NCI-H1105 (cell line): ENCODE measurements at places on chromosomes 5 and 9.

GRCh38 chr9:128603697-128604096, 51.3 kb downstream of the SPTAN1 start:
- no peak for DNase-seq

- DNase-seq, result no peak
Measured at GRCh38 chr5:71929003-71929402, 178.3 kb upstream of the MAP1B start.

DNA sequence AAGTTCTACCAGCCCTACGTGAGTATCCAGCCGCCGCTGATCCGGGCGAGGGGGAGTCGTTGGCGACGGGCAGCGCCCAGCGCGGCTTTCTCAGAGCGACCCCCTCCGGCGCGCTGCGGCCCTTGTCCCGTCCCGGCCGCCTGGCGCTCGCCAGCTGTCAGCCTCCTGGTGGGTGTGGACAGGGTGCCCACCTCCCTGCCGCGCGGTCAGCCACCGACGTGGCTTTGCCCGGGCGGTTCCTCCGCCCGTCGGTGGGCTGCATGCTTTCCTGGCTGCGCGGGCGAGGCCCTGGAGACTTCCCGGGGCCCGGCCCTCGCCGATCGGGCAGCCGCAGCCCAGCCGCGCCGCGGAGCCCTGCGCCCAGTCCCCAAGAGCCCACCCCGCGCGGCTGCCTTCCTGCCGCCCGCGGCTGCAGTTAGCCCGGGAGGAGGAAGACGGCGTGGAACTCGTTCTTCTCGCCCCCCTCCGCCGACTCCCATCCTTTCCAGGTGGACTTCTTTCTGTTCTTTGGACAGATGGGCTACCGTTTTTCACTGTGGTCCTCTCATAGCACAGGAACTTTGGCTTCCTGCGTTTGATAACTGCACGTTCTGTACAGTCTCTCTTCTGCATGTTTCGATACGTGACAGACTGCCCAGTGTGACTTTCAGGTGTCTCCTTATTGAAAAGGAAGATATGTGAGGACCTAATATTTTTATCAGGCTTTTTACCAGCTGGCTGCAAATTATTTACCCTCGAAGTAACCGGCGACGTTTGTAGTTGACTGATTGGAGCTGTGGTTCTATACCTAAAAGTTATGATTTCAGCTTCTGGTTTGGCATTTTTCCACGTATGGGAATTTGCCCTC, 577 bp downstream of the AP3S1 start:
- no peak for DNase-seq

GRCh38 chr9:99809586-99810319, 11.9 kb upstream of the NR4A3 start:
- no peak for DNase-seq

GRCh38 chr9:88460587-88461332, 72.5 kb downstream of the SPIN1 start:
- DNase-seq, result no peak

DNA sequence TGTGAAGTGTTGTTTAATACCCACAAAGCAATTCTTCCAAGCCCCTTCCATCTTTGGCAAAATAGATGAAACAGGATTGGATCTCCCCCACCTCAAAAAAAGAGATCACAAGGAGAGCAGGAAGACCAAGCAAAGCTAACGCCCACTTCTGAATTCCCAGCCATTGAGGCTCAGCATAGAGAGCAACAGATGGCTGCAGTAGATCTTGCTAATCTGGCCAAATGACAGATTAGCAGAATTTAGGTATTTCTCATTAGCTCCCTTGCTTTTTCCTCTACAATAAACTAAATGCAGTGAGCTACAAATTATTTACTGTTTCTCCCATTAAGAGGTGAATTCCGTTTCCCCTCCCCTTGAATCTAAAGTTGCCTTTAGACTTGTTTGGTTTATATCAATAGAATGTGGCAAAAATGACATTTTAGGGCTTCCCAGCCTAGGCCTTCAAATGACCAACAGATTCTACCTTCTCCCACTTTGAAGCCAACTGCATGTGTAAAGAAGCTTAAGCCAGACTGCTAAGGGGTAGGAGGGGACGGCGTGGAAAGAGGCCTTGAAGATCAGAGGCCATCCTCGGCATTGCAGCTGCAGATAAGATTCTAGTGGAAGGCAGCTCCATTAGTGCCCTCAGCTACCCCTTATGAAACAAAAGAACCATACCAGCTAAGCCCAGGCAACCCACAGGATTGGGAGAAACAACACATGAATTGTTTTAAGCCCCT, 56.8 kb upstream of the CPEB4 start:
- no peak for DNase-seq

DNA sequence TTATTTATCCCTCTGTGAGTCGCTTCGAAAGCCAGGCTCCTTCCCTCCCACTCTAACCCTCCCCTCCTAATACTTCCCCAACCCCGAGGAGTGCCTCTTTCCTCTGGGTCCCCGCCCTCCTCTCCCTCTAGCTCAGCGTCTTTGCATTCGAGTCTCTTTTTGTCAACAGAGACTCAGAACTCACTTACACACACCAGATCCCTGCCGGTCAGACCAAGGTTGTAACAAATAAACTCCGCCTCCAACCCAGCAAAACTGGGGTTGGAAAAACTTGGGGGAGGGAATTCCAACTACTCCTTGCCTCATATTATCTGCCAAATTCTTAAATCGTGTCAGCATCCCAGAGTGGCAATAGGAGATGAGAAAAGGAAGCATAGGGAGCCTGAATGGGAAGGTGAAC, at the start of gene HTR1A:
HTR1A (minus strand) TSS at position 167 of the 400 bp plus-strand sequence. CDS start 726 bp downstream, outside the sequence.
- no peak for DNase-seq

GRCh38 chr9:114893221-114894010, 37.0 kb downstream of the TNFSF8 start:
- no peak for DNase-seq

DNA sequence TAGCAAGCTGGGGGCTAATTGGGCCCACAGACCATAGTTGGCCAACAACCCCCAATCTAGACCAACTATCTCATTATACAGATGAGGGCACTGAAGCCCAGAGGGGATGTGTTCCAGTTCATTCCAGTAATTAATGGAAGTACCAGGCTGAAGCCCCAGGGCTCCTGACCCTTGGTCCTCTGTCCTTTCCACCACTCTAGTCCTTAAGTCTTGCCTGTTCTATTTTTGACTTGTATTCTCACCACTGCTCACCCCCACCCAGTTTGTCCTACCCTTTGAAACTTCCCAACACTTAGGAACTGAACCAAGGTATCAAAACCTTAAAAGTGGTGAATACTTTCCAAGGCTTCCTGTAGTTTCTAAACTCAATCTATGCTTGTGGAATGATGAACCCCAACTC, 407.4 kb downstream of the ENC1 start:
- no peak for DNase-seq

- DNase-seq, result no peak
Measured at GRCh38 chr5:38575476-38575875, 19.0 kb upstream of the LIFR start.

GRCh38 chr5:14405706-14406553, 175.7 kb upstream of the OTULINL start:
- DNase-seq, result no peak

- peak; percentile 34 for DNase-seq
Measured at GRCh38 chr5:122415030-122415800, 103.2 kb downstream of the SNCAIP start.

DNA sequence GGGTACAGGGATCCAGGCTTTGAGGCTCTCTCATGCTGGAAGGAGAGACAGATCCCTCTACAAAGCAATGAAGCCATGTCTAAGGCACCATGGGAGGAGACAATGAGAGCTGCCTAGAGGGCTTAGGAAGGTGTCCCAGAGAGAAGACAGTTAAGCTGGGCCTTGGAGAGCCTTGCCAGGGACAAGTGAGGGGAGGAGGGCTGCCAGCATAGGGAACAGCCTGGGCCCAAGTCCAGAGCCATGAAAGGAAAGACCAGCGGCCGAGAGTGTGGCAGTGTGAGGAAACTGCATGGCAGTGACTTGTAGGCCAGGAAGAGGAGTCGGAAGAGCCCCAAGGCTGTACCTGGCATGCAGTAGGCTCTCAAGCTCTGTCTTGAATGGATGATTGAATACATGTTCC, 88.5 kb downstream of the PSD2 start:
- no peak for DNase-seq

DNA sequence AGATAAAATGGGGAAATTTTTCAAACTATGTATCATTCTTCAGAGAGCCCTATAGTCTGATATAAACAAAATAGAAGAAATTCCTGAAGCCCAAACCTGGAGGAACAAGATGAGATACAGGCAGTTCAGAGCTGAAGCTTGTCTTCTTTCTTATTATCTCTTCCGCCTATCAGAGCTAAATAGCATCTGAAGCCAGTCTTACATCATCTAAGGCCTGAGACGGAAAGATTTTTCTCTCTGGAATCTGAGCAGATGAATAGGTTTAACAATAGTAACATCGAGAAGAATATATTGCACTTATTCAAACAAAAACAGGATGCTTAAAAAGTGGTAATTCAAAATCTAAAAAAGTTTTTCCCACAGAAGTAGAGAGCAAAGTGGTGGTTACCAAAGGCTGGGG, 59.8 kb downstream of the LPAR1 start:
- DNase-seq, result no peak

DNA sequence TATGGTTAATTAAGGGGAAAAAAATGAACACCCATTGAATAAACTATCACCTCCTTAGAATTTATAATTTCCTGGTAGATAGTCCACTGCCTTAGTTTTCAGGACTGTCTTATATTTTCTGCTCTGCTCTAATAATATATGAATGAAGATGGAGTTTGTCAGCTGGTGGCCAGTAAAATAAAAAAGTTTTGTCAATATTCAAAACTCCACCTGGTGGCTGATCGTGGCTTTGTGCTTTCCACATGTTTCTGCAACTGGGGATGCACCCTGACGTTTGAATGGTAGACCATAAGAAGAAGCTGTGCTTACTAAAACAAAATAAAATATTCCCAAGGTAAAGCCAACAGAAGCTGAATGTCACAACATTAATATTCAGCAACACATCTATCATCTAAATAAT, 286.6 kb upstream of the IZUMO3 start:
- no peak for DNase-seq

- no peak for DNase-seq
Measured at GRCh38 chr9:88530051-88530450, 4.9 kb upstream of the NXNL2 start.

DNA sequence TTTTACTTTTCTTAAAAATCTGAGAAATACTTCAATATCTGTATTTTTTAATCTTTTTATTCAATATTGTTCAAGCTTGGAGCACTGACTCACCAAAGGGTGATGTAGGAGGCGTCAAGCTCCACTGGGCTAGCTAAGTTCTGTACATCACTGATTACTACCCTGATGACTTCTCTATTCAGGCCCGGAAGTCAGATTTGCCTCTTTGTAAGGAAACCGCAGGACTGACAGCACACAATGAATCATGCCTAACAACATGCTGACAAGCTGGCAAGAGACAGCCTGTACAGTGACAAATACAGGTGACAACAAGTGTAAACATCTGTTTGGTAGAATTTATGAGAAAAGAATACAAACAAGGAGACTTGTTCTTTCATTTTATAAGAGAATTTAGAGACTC, 627.9 kb upstream of the RORB start:
- DNase-seq, result peak; percentile 22

DNA sequence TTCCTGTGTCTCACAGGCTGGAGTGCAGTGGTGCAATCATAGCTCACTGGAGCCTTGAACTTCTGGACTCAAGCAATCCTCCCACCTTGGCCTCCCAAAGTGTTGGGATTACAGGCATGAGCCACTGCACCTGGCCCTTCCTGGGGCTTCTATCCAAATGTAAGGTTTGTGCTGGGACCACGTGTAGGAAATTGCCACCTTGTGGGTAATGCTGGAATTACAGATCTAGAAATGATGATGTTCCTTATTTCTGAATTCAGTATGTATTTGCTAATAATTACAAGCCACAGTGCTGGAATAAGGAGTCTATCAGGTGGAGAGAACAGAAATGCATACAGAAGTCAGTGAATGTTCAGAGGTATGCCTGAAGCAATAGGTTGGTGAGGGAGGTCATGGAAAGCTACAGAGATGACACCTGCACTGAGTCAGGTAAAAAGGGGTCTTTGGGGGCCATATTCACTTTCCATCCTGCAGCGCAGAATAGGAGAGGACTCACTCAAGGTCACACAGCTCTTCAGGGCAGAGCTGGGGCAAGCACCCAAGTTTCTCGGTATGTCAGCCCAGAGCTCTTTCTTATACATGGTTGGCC, 8.8 kb upstream of the IGFBPL1 start:
- DNase-seq, result no peak

DNA sequence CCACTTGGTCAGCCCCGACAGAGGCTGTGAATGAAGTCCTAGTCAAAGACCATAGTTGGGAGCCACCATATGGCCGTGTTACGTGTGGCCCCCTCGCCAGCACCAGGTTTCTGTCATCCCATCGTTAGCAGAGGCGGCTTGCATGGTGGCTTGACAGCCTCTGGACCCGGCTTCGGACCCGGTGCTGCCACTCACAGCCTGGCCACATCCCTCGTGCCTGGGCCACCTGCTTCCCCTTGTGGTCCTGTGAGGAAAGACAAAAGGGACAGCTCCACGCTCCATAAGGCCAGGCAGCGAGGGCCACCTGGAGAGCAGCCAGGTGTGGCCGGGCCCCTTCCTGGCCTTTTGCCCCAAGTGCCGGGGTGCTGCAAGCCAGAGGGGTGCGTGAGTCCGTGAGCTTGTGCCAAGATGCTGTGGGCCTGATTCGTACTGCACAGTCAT, 6.2 kb downstream of the NKD2 start:
- no peak for DNase-seq

DNA sequence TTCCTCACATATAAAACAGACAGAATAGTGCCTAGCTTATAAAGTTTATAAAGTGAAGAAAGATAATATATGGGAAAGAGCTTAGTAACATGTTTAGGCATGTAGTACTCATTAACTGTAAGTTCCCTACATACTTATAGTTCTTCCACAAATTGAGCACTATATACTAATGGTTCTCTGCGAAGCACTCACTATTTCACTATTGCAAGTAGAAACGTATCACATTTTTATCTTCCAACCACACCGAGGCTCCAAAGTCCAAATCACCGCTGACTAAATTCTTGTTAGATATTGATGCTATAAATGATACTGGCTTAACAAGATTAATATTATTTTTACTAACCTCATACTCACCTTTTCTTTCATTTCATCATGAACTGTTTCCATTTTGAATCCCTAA, 61.0 kb downstream of the FBXW11 start:
- no peak for DNase-seq

DNA sequence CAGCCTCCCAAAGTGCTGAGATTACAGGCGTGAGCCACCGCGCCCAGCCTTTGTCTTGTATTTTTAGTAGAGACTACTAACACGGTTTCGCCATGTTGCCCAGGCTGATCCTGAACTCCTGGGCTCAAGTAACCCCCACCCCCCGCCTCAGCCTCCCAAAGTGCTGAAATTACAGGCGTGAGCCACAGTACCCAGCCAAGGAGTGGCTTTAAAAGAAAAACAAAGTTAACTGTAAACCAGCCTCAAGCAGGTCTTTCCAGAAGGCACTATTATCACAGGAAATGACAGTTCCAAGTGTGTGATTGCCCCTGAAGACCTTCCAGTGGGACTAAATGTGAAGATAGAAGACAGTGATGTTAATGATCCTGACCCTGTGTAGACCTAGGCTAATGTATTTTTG, 31.1 kb downstream of the SIL1 start:
- no peak for DNase-seq

- DNase-seq, result no peak
Measured at GRCh38 chr5:149387982-149388381, 8.9 kb upstream of the IL17B start.
